Hair follicular keratinocyte (primary cell): ENCODE measurements at places on chromosomes 4 and X. TPM values are rescaled to one million over a fixed set of nuclear protein-coding genes. Genes with fewer than 3 reads are reported as not detected.

Gene CC2D2A
- 9.7 and 19.1 TPM in 2 replicates for total RNA-seq

Gene DMRTC1B
- not detected in 2 replicates for total RNA-seq

Gene NAP1L5
- 0.70 and 1.6 TPM in 2 replicates for total RNA-seq

Gene NUDT10
- total RNA-seq, result 0.62 and 2.2 TPM in 2 replicates

Gene CT45A2
- total RNA-seq, result not detected in 2 replicates

Gene PPP1R2C
- not detected in 2 replicates for total RNA-seq

Gene HPGDS
- not detected in 2 replicates for total RNA-seq

Gene NDUFB11
- 71.9 and 75.3 TPM in 2 replicates for total RNA-seq

Gene HOPX
- total RNA-seq, result 2.2 and 9.1 TPM in 2 replicates

Gene SPACA5
- total RNA-seq, result not detected in 2 replicates

Gene MOSPD2
- 10.7 and 15.7 TPM in 2 replicates for total RNA-seq

Gene SPOCK3
- 0.08 TPM in 2 replicates for total RNA-seq

Gene HERC6
- 4.5 and 4.9 TPM in 2 replicates for total RNA-seq

Gene ELF2
- 14.1 and 18.6 TPM in 2 replicates for total RNA-seq

Gene MTMR8
- total RNA-seq, result 0.95 and 1.0 TPM in 2 replicates

Gene TMEM144
- 2.4 and 3.1 TPM in 2 replicates for total RNA-seq

Gene RAB39B
- total RNA-seq, result 0.30 and 1.8 TPM in 2 replicates

Gene HHIP
- total RNA-seq, result under 0.01 TPM in 1 of 2 replicates, not detected in the other

Gene CYLC1
- not detected in 2 replicates for total RNA-seq

Gene AFM
- not detected in 2 replicates for total RNA-seq

Gene HDAC8
- 22.4 and 25.8 TPM in 2 replicates for total RNA-seq

Gene AADAT
- total RNA-seq, result 3.1 and 4.7 TPM in 2 replicates

Gene FMR1
- 8.8 and 9.7 TPM in 2 replicates for total RNA-seq

Gene ANOS1
- total RNA-seq, result 2.6 and 16.6 TPM in 2 replicates

Gene OPHN1
- 2.5 TPM in 2 replicates for total RNA-seq

Gene IL2
- total RNA-seq, result not detected in 2 replicates

Gene AMTN
- 0.15 and 0.23 TPM in 2 replicates for total RNA-seq

Gene GRIA3
- 1.9 and 2.0 TPM in 2 replicates for total RNA-seq

Gene TLR10
- not detected in 2 replicates for total RNA-seq

Gene JADE3
- 4.7 and 4.9 TPM in 2 replicates for total RNA-seq

Gene TRIML2
- 0.47 and 0.95 TPM in 2 replicates for total RNA-seq

Gene CENPE
- total RNA-seq, result 4.9 and 14.6 TPM in 2 replicates

Gene NPFFR2
- not detected in 2 replicates for total RNA-seq

Gene RADX
- 2.8 and 3.0 TPM in 2 replicates for total RNA-seq

Gene GLRB
- total RNA-seq, result 0.47 and 1.0 TPM in 2 replicates

Gene FGF16
- total RNA-seq, result not detected in 2 replicates

Gene CT83
- total RNA-seq, result not detected in 2 replicates
